ENCODE measurements at places on chromosomes 4 and X. TPM values are rescaled to one million over a fixed set of nuclear protein-coding genes. Genes with fewer than 3 reads are reported as not detected.

DNA sequence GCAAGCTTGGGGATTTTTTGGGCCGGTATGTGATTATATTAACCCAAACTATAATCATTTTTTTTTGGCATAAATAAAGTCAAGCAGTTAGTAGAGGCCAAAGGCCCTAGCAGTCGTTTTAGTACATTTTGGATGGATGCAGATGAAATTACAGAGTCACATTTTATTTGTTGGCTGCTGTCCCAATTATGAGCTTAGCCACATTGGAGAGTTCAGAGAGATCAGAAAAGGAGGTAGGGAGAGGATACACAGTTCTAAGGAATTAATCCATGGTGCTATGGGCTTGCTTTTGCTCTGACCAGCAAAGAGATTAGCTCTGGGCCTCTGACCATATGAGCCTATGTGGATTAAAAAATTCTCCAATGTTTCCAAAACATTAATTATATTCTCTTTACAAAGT, 395.1 kb downstream of the RAPGEF2 start:
- no peak for DNase-seq

DNA sequence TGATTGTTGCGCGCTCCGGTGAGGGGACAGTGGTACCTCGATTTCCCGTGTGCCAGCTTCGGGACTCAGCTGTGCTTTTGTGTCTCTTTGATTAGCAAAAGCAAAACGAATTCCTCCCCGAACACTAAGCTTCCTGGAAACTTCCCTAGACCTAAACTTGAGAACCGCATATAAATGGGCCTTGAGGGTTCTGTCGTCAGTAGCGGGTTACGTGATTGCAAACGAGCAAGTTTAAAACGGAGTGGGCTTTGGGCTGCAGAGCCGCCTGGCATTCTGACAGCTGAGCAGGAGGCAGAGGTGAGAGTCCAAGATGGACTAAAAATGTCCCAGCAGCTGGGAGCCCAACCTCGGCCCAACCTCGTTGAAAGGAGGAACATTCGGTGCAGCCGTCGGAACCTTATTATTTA, 1.2 kb upstream of the TAPT1 start:
- peak; percentile 53 for DNase-seq

DNA sequence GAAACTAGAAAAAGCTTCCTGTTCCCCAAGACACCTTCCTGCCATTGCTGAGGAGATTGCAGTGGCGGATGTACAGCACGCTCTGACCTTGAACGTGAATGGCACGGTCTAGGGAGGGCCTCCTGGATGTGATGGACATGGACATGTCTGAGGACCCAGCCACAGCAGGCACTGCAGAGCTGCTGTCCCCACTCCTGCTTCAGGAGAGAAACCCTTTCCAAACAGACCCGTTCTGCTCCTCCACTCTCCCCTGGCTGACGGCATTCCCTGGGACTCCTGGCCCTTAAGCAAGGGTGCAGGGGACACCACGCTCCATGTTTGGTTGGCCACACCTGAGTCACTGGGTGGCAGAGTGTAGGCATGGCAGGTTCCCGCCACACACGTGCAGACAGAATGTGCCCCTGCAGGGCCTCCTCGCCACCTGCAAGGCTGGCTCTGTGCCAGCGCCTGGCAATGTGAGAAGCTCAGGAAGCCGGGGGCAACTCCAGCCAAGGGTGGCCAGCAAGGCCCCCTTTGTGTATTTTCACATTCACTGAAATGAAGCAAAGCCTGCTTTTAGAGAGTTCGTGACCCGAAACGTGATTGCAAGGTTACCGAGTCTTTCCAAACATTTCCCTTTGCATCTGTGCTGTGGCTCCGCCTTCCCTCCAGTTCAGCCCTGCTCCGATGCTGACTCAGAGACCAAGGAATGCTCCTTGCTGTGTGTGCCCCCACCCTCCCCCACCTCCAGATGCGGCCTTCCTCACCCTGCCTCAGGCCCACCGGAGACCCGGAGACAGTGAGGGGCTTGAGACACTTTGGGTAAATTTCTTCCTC, 46.1 kb downstream of the HTRA3 start:
- DNase-seq = peak; percentile 81

GRCh38 chr4:158578476-158578875, 56.8 kb downstream of the RXFP1 start:
- DNase-seq = peak; percentile 52

DNA sequence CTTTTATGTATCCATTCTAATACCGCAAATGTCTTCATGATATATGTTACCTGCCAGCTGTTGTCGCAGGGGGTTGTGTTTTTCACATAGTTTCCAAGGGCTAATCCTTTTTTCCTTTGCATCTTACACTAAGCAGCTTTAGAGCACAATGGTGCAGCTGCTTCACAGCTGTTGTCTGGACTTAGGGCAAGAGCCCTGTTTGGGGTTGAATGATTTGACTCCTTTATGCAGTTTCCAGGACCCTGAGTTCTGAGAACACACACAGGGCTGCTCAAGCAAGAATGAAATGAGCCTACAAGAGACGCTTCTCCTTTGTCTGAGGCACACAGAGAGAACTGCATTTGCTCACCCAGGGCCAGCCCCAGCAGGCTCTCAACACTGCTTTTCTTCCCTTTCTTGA, 20.2 kb downstream of the CCNG2 start:
- DNase-seq = no peak

DNA sequence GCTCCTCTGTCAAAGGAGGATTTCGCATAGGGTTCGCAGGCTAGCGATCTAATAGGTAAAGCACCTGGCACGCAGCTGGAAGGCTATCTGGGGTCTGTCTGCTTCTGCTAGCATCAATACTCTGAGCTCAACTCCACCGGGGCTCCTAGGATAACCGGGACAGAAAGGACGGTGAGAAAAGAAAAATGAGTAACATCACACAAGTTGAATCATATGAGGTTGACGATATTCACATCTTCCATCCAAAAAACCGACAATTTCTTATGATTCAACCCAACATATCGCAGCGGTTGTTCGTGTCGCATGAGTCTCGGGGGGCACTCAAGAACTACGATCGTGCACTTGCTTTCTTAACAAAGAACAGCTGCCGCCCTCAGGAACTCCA, 1.8 kb downstream of the PROM1 start:
- DNase-seq = no peak

DNA sequence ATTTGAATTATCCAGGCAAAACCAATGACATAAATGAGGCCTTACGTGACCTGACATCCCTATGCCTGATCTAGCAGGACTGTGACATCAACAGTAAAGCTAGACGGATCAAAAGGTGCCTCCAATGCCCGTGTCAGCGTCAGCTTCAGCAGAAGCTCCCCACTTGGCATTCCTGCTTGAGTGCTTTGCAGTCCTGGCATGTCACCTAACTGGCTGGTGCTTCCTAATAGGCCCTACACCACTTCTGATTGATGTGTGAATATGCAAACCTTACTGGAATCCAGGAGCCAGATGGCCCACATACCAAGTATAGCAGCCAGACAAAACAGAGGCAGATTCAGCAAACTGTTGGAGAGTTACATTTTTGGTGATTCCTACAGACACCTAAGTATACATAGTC, 224.2 kb downstream of the DMD start:
- DNase-seq = no peak

DNA sequence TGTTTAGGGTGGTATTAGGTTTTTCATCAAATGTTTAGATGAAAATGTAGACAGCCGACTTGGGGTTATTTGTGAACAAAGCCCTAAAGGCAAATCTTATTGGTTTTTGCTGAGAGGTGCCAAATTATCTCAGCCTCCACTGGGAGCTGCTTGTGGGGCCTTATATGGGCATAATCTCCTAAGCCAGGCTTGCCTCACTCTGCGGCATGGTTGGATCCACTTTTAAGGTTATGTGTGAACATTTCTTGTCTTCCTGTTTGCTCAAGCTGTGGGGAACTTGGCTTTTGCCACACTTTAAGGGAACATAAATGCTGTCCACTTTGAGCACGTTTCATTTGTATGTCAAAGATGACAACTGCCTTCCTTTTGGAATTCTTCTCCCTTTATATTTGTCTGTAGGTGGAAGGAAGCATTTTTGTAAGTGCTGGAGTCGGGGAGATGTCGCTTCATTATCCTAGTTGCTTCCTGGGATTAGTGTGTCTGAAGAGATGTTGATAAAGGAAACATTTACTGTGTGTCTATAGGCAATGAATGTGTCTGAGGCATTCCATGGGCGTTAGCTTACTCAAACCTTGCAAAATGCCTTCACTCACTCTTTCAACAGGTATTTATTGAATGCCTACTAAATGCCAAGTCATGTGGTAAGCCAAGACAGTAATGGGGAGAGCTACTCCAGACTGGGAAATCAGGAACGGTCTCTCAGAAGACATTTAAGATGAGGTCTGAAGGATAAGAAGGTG, 78.3 kb downstream of the SLC9A6 start:
- DNase-seq = peak; percentile 46

- no peak for DNase-seq
These were observed 161.0 kb upstream of the GATB start for GRCh38 chr4:151921811-151922210.

- no peak for DNase-seq
These were observed 130.8 kb upstream of the TBL1X start for GRCh38 chrX:9333873-9334560.

- DNase-seq = peak; percentile 71
These were observed 290.3 kb downstream of the LDB2 start for GRCh38 chr4:16608123-16608522.

GRCh38 chr4:112927544-112927943, 121.9 kb upstream of the ANK2 start:
- no peak for DNase-seq

- peak; percentile 70 for DNase-seq
These were observed 964 bp downstream of the VEGFC start for GRCh38 chr4:176791591-176792325.

GRCh38 chr4:180292339-180292738, 1950.9 kb upstream of the TENM3 start:
- DNase-seq = no peak

DNA sequence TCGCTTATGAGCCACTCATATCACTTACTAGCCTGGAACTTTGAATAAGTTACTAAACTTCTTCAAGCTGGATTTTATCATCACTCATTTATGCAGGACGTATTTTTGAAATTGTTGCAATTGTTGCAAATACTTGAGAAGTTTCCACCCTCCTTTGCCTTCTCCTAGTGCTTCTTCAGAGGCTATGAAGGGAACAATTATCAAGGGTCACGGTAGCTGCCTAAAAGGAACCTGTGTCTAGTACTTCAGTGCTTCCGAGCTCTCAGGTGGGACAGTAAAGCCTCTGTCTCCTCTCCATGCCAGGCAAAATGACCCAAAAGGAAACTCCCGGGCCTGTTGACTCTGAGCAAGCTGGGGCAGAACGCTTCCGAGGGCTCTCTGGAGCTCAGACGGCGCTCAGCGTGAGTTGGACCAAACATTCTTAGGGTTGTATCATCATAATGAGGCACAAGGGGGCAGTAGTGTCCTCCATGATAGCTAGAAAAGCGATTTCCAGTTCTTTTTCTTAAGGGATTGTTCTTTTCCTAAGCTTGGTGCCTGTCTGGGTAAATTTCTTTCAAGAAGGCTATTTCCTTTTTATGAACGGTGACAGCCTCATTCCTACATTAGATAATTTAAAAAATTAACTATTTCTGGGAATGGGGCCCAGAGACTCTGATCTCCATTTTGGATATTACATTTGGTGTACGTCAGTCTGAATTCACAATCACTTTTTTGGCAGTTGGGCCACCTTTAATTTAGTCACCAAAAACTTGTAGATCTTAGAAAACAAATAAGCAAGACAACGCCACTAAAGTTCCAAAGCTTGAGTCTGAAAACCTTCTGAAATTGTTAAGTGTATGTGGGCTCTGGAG, 73.1 kb downstream of the PACRGL start:
- DNase-seq = peak; percentile 89

DNA sequence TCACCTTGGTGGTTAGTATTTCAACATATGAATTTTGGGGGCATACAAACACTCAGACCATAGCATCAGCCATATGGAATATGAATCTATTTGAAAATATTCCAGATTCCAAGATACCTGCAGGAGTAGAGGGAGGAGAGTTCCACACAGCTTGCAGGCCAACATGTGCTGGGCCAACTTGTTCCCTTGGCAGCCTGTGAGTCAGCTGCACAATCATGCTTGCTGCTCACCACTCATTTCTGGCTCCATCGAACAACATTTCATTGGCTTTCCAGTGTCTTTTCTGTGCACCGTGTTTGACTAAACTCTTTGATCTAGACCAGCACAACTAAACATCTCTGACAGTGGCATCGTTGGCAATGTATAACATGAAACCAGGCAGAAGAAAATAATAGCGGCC, 282.5 kb upstream of the RASGEF1B start:
- no peak for DNase-seq

- DNase-seq = peak; percentile 52
These were observed 5.6 kb upstream of the SPRY1 start for GRCh38 chr4:123390846-123391456.

DNA sequence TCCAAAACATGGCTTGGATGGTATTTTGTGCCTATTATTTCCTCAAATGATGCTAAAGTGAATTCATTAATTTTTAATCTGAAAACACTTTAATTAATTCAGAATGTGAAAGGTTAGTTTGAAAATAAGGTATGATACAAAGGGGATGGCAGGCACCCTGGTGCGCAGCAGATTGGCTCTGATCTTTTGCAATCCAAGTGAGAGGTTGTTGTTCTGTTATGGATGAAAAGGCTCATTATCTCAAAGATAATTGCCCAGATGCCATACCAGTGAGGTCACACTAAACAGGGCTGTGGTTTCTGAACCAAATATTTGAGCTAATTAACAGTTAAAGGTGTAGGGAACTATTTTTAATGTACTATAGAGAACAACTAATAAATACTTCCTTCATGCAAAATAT, 504.9 kb downstream of the RAPGEF2 start:
- DNase-seq = no peak

GRCh38 chrX:154750301-154751202, at the start of gene GAB3:
Gene GAB3, minus strand, starts transcription at chrX:154751077. Its CDS starts 52 bp downstream, at chrX:154751025.
- peak; percentile 50 for DNase-seq

- DNase-seq = no peak
These were observed 76.3 kb downstream of the DCHS2 start for GRCh38 chr4:154415313-154415712.

The SOX3 gene
- not detected for total RNA-seq

The XK gene
- total RNA-seq = 0.05 TPM

The CXCL10 gene
- total RNA-seq = 0.14 TPM

The TCEAL7 gene
- 1.2 TPM for total RNA-seq

The LONRF3 gene
- total RNA-seq = 25.2 TPM

The DGAT2L6 gene
- total RNA-seq = not detected

The VCX gene
- total RNA-seq = not detected

The TRIML1 gene
- total RNA-seq = not detected

The RLIM gene
- total RNA-seq = 55.5 TPM

The NUDT11 gene
- 0.74 TPM for total RNA-seq

The MAOA gene
- 161 TPM for total RNA-seq

The GUCY1A1 gene
- 50.4 TPM for total RNA-seq

The MAGEC2 gene
- not detected for total RNA-seq

The TRIM75 gene
- not detected for total RNA-seq

The CHRNA9 gene
- not detected for total RNA-seq

The PPP2R2C gene
- 0.34 TPM for total RNA-seq

The ATP11C gene
- total RNA-seq = 118 TPM

All from dermis blood vessel endothelial cell (primary cell).